Cardiac septum (tissue), 1 donor: ENCODE measurements at places on chromosomes 3 and 15.

GRCh38 chr15:67458331-67459029 lies 62.5 kb upstream of the C15orf61 start:
- no peak for DNase-seq

DNA sequence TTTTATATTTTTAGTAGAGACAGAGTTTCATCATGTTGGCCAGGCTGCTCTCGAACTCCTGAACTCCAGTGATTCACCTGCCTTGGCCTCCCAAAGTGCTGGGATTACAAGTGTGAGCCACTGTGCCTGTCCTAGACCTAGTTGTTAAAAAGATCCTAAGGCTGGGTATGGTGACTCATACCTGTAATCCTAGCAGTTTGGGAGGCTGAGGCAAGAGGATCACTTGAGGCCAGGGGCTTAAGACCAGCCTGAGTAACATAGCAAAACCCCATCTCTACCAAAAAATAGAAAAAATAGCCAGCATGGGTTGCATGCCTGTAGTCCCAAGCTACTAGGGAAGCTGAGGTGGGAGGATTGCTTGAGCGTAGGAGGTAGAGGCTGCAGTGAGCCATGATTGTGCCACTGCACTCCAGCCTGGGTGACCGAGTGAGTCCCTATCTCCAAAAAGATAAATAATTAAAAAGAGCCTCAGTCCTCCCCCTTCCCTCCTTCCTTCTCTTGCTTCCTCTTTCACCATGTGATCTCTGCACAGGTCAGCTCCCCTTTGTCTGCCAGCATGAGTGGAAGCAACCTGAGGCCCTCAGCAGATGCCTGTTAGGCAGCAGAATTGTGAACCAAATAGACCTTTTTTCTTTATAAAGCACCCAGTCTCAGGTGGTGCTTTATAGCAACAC lies 9.8 kb upstream of the FNDC3B start:
- DNase-seq = no peak

DNA sequence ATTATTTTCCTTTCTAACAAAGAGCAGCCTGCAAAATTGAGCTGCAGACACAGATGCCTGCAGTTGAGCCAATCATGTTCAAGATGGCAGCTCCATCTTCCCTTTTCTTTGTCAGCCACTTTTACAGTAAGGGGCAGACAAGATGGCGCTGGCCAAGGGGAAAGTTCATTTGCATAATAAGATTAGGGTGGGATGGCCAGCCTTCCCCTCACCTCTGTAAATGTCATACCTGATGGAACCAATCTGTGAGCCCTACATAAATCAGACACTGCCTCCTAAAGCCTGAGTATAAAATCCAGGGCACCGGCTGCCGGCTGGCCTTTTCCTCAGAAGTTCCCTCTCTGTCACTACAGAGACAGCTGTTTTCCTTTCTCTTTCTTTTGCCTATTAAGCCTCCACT lies 15.8 kb downstream of the PATL2 start:
- no peak for DNase-seq

DNA sequence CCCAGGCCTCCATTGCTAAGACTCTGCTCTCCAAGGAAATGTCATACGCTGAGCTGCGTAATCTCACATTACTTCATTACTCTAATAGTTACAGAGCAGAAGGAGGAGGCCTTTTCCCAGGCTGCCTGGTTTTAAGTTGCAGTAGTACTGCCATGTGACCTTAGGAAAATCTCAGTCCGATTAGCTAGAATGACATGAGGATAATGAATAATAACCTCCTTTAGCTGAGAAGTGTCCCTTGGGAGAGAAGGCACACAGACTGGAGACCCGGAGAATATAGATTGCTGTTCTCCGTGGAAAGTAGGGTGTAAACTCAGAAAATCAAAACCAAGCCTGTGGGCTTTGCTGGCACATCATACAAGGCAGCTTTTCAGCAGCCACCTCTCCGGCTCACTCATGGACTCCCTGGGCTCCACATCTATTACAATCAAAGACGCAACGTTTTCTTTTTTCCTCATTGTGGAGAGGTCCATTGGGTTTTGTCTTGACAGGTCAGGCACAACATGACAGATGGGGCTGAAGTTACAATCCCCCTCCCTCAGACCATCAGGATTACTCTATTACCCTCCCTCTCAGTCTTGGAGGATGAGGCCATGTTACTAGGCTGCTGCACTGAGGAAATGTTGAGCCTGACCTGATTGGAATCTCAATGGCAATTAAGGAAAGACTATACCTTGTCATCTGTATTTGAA lies 134.8 kb upstream of the MB21D2 start:
- DNase-seq = no peak

DNA sequence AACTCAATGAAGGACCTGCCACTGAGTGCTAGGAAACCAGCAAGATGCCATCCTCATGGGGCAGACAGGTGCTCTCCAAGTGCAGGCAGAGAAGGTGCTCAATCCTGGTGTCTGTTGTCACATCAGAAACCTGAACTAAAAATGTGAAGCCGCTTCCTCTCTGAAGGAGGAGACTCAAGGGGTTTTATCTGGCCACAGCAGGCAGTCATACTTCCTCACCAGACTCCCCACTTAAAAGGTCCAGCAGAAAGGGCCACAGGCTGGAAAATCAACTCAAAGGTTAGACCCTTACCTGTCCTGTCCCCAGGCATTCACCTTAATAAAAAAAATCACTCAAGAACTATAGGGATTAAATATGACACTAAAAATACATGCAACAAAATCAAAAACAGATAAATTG lies 4.8 kb downstream of the CCDC12 start:
- DNase-seq = peak; percentile 20

GRCh38 chr3:193572426-193572908 lies 17.8 kb upstream of the ATP13A4 start:
- DNase-seq = no peak

- DNase-seq = no peak
Observed at GRCh38 chr15:78620527-78621421, at the start of gene CHRNA3. CHRNA3 (minus strand) TSS chr15:78620996; CDS start chr15:78620794, 202 bp downstream.

DNA sequence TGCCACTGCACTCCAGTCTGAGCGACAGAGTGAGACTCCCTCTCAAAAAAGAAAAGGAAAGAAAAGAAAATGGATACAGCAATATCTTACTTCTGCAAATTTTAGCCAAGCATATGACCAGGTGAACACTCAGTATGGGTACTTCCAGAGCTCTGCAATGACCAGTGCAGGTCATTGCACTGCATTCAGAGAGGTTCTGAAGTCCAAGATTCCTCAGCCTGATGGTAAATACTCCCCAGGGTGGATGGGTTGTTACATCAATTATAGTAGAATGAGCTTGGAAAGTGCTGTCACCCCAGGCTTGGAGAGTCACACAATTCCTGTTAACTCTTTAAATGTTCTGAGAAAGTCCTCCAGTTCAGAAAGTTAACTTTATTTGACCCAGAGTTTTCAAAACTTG lies 103.7 kb downstream of the RPLP1 start:
- DNase-seq = no peak

DNA sequence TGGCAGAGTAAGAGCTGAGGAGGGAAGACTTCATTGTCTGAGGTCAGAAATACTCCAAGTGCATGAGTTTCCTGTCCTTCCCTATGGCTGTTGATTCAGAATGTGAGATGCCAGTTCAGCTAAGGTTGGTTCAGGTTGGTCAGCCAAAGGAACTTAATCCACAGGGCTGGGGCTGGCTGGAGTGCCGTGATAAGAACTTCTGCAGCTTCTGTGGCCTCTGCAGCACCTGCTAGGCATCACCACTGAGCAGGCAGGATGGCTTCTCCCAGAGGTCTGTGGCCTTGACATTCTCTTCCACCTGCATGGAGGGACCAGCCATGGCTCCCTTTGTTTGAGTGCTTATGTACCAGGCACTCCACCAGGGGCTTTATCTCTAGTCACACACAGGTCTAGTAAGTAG lies 109.5 kb upstream of the PLXNA1 start:
- DNase-seq = no peak

DNA sequence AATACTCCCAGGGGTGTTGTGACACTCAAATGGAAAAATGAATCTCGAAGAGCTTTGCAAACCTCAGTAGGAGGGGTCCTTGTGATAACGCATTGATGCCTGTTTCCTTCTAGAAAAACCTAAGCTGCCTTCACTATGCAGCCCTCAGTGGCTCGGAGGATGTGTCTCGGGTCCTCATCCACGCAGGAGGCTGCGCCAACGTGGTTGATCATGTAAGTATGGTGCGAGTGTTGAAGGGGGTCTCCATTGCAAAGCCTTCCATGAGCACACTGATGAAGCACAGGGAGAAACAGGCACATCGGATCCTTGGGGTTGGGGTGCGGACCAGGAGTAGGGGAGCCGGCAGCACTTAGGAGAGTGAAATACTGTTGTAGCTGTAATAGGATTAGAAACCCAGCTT lies 22.3 kb downstream of the ANKDD1A start:
- DNase-seq = peak; percentile 64

- DNase-seq = no peak
Observed at GRCh38 chr15:22240403-22240802, 160.1 kb downstream of the OR4M2 start.

- DNase-seq = peak; percentile 83
Observed at GRCh38 chr3:178320456-178321351, 215.5 kb upstream of the KCNMB2 start.

GRCh38 chr3:107833043-107833442 lies 257.8 kb downstream of the CD47 start:
- no peak for DNase-seq

DNA sequence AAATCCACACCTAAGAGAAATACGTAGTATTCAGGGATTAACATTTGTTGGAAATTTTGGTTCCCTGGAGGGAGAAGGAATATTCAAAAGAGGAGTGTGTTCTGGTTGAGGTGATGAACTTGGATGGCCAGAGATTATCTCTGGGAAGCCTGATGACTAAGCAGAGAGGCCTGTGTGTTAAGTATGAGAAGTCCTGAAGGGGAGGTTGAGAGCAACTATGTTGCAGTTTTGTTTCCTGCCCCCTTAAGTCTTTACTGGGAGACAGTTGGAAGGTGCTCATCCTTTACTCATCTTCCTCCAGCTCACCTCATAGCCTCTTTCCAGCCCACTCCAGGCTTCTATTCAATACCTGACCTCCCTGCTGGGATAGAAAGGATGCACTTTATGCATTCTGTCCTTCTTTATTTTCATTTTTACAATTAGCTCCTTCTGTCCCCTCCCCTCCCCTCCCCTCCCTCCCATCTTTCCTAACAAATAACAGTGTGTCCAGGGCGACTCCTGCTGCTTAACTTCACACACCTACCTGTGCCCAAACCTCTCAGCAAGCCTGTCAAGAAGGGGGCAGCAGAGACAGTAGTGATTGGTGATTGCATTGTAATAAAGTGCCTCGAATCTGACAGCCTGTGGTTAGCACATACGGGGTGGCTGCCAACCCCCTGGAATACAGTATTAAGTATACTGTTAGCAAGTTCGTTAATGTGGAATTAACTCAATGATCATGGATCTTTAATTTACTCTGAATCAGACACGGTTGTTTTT lies 11.9 kb downstream of the RAP2B start:
- DNase-seq = no peak

DNA sequence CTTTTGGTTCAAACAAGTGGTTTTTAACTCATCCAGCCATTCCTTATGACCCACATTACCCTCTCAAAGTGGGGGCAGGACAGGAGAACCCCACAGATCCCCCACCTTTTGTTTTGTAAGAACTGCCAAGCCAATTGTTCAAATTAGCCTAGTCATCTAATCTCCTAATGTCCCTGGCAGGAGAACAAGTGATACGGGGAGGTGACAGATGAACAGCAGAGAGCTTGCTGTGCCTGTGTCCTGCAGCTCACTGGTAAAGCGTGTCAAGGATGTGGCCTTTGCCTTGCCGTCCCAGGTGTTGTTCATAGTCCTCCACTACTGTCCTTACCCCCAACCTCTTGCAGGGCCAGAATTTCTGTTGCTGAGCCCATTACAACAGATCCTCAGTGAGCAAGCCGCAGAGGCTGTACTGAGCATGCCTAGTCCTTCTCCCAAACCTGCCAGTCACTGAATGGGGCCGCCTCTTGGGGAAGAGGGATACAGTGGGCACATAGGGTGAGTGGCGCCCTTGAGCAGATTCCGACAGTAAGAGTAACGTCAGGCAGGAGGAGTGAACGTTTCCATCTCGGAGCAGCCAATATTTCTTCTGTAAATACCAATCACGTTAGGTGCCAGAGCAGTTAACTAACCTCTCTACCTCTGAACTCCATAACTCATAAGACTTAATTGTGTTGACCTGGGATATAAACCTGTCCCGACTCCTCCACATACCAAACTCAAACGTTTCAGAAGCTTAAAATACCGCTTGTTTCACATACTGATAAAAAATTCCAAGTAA lies 87.4 kb downstream of the ITPR1 start:
- DNase-seq = no peak

DNA sequence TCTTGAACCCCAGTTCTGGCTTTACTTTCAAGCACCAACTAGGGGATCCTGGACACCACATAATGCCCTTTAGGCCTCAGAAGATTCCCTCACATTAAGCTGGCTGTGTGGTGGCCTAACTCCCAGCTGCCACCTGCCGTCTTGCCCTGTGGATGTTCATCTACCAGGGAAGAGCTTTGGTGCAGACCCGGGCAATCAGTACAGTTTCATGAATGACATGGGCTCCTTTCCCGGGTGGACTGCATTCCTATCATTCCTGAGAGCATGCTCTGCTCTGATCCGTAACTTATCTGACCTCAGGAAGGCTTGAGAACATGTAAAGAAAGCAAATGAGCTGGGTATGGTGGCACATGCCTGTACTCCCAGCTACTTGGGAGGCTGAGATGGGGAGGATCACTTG lies 50.0 kb upstream of the GSK3B start:
- DNase-seq = no peak

- DNase-seq = no peak
Observed at GRCh38 chr3:196115678-196116083, 33.8 kb upstream of the TFRC start.

GRCh38 chr3:153370680-153371079 lies 208.7 kb downstream of the RAP2B start:
- no peak for DNase-seq

- no peak for DNase-seq
Observed at GRCh38 chr15:80559320-80559693, 135.8 kb upstream of the ABHD17C start.
